ENCODE measurements at places on chromosomes 13 and 19.

- DNase-seq: no peak
- H3K4me3 ChIP-seq: no peak overlapping the region
- H3K4me1 ChIP-seq: peaks cover 29% of the 10 kb centered on the region
- H3K27me3 ChIP-seq: peaks cover 1% of the 10 kb centered on the region
Measured at GRCh38 chr19:16885166-16885565, 3.6 kb upstream of the F2RL3 start.

GRCh38 chr13:112715715-112716460 lies 26.1 kb downstream of the ATP11A start:
- no peak for DNase-seq
- peaks cover 6% of the 10 kb centered on the region for H3K4me1 ChIP-seq
- H3K27ac ChIP-seq: no peak overlapping the region
- no peak overlapping the region for H3K4me3 ChIP-seq
- no peaks in the 10 kb centered on the region for H3K36me3 ChIP-seq

DNA sequence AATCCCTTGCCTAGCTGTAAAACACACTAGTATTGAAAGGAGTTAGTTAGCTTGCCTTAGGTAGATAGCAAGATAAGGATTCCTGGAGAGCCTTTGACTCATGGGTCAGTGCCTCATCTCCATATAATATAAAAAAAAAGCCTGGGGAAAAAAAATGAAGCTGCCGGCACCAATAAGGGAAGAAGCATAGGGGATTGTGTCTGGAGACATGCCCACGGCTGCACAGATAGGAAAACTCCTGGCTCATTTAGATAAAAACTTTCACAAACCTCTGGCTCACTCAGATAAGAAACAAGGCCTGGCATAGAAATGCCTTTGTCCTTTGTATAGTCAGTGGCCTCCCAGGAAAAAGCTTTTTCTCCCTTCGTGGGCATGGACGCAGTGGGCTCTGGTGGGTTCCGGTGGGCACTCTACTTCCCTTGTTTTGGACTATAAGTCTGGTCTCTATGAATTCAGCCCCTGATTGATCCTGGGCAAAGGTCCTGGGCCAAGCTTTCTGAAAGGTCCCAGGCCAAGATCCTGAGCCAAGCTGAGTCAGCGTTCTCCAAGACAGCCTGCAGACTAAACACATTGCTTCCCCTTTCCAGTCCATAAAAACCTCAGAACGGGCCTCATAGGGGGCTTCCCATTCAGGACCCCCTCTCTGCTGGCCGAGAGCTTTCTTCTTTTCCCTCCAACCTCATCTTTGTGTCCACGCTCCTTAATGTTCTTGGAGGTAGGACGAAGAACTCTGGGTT lies 4.9 kb upstream of the OR7A17 start:
- DNase-seq: no peak
- peaks cover 3% of the 10 kb centered on the region for H3K4me1 ChIP-seq
- no peak overlapping the region for H3K27ac ChIP-seq
- peaks cover 21% of the 10 kb centered on the region for H3K27me3 ChIP-seq
- no peaks in the 10 kb centered on the region for H3K36me3 ChIP-seq

DNA sequence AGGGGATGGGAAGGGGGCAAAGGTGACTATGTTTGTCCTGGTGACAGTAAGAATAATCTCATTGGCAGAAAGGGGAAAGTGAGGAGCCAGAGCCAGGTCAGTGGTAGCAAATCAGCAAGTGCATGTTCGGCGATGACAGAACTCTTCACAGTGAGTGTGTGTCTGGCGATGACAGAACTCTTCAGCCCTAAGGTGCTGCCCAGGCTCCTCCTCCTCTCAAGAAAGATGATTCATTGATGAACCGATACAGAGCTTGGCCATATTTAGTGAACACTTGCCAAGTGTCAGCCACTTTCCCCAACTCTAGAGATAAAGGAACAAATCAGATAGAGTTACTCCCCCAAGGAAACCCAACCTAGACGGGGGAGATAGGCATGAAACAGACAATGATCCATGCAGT lies 199.3 kb upstream of the UBL3 start:
- no peaks in the 10 kb centered on the region for H3K36me3 ChIP-seq
- peaks cover 9% of the 10 kb centered on the region for H3K4me1 ChIP-seq
- DNase-seq: no peak
- no peak overlapping the region for H3K4me3 ChIP-seq

- peaks cover 4% of the 10 kb centered on the region for H3K36me3 ChIP-seq
- H3K27ac ChIP-seq: no peak overlapping the region
- no peak overlapping the region for H3K4me3 ChIP-seq
- no peak for DNase-seq
- no peaks in the 10 kb centered on the region for H3K4me1 ChIP-seq
Measured at GRCh38 chr19:42169486-42170413, 37.5 kb upstream of the POU2F2 start.

DNA sequence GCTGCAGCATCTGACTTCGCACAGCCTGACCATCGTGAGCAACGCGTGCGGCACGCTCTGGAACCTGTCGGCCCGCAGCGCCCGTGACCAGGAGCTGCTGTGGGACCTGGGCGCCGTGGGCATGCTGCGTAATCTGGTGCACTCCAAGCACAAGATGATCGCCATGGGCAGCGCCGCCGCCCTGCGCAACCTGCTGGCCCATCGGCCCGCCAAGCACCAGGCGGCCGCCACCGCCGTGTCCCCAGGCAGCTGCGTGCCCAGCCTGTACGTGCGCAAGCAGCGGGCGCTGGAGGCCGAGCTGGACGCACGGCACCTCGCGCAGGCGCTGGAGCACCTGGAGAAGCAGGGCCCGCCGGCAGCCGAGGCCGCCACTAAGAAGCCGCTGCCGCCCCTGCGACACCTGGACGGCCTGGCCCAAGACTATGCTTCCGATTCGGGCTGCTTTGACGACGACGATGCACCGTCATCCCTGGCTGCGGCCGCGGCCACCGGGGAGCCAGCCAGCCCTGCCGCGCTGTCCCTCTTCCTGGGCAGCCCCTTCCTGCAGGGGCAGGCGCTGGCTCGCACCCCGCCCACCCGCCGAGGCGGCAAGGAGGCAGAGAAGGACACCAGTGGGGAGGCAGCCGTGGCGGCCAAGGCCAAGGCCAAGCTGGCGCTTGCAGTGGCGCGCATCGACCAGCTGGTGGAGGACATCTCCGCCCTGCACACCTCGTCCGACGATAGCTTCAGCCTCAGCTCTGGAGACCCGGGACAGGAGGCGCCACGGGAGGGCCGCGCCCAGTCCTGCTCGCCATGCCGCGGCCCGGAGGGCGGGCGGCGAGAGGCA lies 13.6 kb downstream of the C19orf25 start:
- H3K4me3 ChIP-seq: no peak overlapping the region
- no peak overlapping the region for H3K27ac ChIP-seq
- peaks cover 17% of the 10 kb centered on the region for H3K27me3 ChIP-seq

GRCh38 chr19:55451163-55451964 lies 8.3 kb upstream of the SHISA7 start:
- H3K27me3 ChIP-seq: peaks cover 8% of the 10 kb centered on the region
- no peak overlapping the region for H3K27ac ChIP-seq
- H3K4me3 ChIP-seq: peak overlapping the region; percentile 63
- no peaks in the 10 kb centered on the region for H3K36me3 ChIP-seq

DNA sequence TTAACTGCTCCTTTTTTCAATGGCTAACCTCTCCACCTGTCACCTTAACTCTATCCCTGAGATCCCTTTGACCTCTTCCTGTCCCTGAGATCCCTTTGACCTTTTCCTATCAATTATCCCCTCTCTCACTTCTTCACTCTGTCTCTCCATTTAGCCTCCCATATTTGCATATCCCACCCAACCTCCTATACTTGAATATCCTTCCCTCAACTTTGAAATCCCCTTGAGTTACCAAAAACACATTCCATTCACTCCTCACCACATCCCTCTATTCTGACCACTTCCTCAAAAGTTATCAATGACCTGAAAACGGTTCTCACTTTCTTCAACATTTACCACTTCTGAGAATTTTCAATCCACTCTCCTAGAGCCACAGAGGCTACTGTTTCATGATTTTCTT lies 3.0 kb downstream of the MYCBP2 start:
- H3K36me3 ChIP-seq: no peaks in the 10 kb centered on the region
- H3K4me1 ChIP-seq: peaks cover 95% of the 10 kb centered on the region
- peak overlapping the region; percentile 98 for H3K4me3 ChIP-seq

- no peaks in the 10 kb centered on the region for H3K27me3 ChIP-seq
- H3K4me1 ChIP-seq: no peaks in the 10 kb centered on the region
- no peaks in the 10 kb centered on the region for H3K36me3 ChIP-seq
Measured at GRCh38 chr13:26522571-26522970, 34.9 kb upstream of the WASF3 start.

DNA sequence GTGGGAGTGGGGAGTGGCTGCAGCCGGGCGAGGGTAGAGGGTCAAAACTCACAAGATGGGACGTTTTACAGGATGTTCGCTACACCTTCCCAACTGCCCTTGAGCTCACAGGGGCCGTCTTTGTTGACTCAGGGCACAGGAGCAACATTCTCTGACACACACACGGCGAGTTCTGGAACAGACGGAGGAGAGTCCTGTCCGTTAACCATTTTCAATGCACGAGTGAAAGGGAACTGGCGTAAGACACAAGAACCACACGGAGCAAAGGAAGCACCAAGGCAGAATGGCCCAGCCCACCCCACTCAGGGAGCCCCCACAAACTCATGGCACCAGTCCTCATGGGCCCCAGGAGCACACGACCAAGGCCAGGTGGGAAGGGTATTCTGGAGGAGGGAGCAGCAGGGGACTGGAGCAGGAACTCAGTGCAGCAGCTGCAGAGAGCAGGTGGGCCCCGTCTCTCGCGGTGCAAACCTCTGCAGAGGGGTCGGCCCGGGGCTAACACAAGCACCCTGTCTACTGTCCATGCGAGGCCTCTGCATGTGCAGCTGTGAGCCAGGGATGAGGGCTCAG lies 37.9 kb upstream of the ISYNA1 start:
- DNase-seq: no peak
- H3K4me3 ChIP-seq: peak overlapping the region; percentile 83
- H3K27me3 ChIP-seq: peaks cover 11% of the 10 kb centered on the region
- peaks cover 79% of the 10 kb centered on the region for H3K4me1 ChIP-seq

DNA sequence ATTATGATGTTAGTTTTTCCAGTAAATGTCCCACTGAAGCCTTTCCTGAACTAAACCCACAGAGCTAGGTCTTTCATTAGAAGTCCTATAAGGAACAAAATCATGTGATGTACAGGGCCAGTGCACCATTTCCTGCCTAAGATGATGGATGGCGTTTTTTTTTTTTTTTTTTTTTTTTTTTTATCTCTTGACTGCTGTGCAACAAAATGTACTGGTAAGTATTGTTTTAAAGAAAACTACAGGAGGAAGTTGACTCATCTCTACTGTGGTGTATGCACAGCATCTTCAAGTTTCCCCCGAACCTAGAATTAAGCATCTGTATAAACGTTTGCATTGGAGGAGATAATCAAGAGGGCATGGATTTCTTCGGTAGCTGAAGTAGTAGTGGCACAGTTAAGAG lies 197.5 kb downstream of the NBEA start:
- no peak overlapping the region for H3K4me3 ChIP-seq
- H3K4me1 ChIP-seq: no peaks in the 10 kb centered on the region
- no peaks in the 10 kb centered on the region for H3K27me3 ChIP-seq
- DNase-seq: no peak

DNA sequence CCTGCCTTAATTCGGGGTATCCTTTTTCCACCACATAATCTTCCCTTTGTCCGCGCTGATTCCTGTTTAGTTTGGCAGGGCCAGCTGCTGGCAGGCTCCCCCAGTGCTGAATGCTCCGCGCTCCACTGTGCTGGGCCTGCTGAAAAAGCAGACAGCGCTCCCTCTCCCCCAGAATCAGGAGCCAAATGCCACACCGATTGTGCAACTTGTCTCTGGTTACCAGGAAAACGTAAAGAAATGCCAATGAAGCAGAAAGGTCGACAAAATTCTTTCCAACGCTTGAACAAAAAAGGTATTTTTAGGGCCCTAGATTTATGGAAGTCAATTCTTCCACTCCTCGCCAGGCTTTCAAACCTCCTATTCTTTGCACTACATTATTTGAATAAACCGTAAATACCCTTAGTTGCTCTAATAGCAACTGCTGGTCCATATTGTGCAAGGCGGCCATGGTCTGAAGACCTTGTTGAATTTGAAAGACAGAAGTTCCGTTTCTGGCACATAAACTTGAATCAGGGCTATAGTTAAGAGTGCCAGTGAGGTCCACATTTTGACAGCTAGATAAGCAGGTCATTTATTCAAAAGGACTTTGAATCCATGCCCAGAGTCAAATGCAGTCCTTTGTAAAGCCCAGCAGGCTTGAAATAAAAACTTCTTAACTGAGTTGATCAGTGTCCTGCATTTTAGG lies 206.7 kb upstream of the RFC3 start:
- no peak for DNase-seq
- H3K27me3 ChIP-seq: peaks cover 6% of the 10 kb centered on the region
- H3K4me3 ChIP-seq: no peak overlapping the region
- H3K36me3 ChIP-seq: no peaks in the 10 kb centered on the region
- peak overlapping the region; percentile 74 for H3K27ac ChIP-seq

GRCh38 chr13:96090240-96091101 lies 564 bp downstream of the HS6ST3 start:
- no peak for DNase-seq
- H3K27me3 ChIP-seq: peaks cover 22% of the 10 kb centered on the region
- H3K4me1 ChIP-seq: no peaks in the 10 kb centered on the region
- no peak overlapping the region for H3K27ac ChIP-seq

DNA sequence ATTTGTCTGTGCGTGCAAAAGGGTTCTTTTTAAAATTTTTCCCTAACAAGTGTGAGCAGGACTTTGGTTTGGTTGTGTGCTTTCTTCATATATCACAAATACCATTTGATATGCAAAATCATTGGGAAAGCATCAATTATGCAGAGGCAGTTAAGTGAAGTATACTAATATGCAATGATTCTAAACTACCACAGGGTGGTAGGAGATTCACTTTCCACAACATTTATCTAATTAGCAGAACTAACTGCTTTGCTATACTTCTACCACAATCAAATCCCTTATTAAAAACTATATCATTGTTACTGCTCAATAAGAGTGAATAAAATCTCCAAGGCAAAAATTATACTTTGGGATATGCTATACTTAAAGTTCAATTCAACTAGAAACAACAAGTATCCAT lies 2738.9 kb upstream of the PCDH20 start:
- H3K4me1 ChIP-seq: no peaks in the 10 kb centered on the region
- H3K4me3 ChIP-seq: no peak overlapping the region
- H3K36me3 ChIP-seq: no peaks in the 10 kb centered on the region
- DNase-seq: no peak
- no peaks in the 10 kb centered on the region for H3K27me3 ChIP-seq

Data from immature natural killer cell (primary cell).